ENCODE measurements at places on chromosomes 3 and 15.
A peak's percentile ranks its signal among the peaks of the same experiment; 100 is the strongest.

GRCh38 chr3:335240-335639 lies 138.7 kb downstream of the CHL1 start:
- DNase-seq: no peak

DNA sequence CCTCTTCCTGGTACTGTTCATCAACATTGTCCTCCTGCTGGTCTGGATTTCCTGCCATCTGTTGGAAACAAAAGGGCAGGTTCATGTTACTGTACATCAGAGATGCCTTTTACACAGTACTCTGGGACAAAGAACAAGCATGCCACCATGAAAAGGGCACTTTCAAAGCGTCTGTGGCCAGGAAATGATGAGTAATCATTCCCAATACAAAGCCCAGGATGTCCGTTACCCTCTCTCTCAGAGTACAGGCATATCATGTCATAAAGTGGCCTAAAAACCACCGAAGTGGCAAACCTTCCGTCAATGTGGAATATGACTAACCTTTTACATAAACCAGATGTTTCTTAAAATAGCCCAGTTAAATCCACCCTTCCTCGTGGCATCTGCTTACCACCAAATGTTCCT lies 71.2 kb downstream of the GOLIM4 start:
- DNase-seq: no peak

- DNase-seq: no peak
Measured at GRCh38 chr3:53516339-53516738, 21.9 kb downstream of the CACNA1D start.

GRCh38 chr3:149186219-149186618 lies 35.4 kb downstream of the CP start:
- DNase-seq: no peak

GRCh38 chr15:47685141-47685870 lies 32.0 kb upstream of the SEMA6D start:
- DNase-seq: peak; percentile 70

- no peak for DNase-seq
Measured at GRCh38 chr3:52809662-52810377, 15.2 kb downstream of the ITIH3 start.

DNA sequence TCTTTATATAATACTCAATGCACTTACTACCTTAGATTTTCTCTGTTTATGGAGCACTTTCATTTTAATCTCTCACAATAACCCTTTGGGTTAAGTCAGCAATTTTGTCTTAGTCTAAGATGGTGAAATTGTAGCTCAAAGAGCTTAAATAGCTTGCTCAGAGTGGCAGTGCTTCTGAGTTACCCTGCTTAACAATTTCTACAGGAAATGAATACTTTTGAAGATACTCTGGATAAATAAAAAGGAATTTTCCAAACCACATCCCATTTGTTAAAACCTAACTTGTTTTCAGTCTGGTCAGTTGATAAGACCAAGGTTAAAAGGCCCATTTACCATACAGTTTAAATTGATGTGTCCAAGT lies 37.2 kb downstream of the HMG20A start:
- DNase-seq: no peak

DNA sequence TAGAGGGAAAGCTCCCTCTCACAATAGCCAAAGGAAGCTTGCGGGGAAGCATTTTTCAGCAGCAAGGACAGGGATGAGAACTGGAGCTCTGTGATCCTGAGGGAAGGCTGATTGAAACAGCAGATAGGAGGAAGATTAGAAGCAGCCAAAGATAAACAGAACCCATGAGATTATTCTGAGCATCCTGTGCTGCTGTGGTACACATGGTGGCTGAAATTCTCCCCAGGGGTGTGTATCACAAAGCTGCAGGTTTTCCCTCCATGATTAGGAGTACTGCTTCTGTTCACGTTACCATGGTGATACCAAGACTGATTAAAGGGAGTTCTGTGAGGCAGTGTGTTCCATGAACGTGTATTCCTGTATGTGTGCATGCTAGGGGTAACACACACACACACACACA lies 30.3 kb upstream of the PSMD6 start:
- DNase-seq: no peak

DNA sequence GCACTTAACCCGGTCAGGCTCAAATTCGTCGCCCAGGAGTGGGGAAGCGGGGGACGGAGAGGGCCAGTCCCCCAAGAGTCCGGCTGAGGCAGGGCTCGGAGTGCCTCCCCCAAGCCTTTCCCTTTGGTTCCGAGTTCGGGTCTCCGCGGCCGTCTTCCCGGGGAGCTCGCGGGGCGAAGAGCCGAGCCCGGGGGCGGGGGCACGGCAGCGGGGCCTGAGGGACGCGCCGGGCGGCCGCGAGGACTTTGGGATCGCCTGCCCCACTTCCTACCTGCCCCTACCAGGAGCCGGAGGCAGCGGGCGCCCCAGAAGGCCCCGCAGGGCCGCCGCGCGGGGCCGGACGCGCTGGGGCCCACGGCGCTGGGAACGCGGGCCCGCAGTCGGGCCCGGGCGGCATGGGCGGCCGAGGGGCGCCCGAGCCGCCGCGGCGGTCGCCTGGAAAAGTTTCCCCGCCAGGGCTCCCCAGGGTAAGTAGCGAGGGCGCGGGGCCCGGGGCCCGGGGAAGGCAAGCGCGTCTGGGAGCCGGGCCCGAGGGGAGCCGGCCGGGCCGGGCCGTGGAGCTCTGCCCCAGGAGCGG lies 2.8 kb downstream of the FURIN start:
- peak; percentile 44 for DNase-seq

DNA sequence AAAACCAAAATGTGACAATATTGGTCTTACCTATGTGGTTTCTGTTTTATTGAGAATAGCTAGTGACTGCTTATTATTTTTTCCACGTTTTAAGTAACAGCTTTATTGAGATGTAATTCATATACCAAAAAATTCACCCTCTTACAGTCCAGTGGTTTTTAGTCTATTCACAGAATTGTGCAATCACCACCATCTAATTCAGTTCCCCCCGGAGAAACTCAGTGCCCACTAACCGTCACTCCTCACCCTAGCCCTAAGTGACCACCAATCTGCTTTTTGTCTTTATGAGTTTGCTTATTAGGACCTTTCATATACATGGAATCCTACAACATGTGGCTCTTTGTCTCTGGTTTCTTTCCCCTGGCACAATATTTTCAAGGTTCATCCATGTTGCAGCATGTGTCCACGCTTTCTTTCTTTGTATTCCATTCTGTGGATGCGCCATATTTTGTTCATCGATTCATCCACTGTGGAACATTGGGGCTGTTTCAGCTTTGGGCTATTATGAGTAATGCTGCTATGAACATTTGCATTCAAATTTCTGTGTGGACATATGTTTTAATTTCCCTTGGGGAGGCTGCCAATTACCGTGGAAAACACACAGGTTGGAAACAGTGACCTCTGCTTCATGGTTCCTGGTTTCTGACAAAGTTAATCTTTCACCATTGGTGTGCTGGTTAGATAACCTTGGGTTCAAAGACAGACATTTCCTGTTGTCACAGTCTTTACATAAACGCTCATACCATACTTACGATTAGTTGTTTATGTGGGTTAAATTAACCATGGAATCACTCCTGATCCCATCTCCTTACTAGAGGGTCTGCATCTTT lies 3.2 kb upstream of the BCL2L10 start:
- no peak for DNase-seq

- peak; percentile 91 for DNase-seq
Measured at GRCh38 chr3:48599077-48599501, 4.0 kb upstream of the COL7A1 start.

GRCh38 chr3:152395764-152396163 lies 127.0 kb downstream of the MBNL1 start:
- no peak for DNase-seq

DNA sequence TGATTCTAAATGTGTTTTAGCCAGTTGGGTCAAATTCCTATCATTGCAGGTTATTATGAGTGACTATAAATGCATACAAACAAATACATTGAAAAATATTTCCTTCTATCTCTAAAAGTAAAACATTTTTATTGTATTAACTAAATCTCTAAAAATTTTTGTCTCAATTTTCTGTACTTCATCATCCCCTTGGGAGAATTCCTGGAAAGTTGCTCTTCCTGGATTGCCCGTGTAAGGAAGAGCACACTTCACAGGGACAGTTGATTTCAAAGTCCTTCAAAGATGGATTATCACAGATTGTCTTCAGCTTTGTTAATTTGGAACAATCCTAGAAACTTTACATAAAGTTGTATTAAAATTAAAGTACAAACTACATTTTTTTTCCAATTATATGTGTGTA lies 595.6 kb downstream of the ROBO1 start:
- DNase-seq: no peak

GRCh38 chr15:64877435-64877834 lies 34.3 kb upstream of the ANKDD1A start:
- no peak for DNase-seq

All from RWPE1 (cell line).